Effector CD4-positive, alpha-beta T cell (primary cell): ENCODE measurements at places on chromosomes 7 and 10.
A peak's percentile ranks its signal among the peaks of the same experiment; 100 is the strongest.

- DNase-seq = no peak
These were observed 21.0 kb downstream of the GNA12 start for GRCh38 chr7:2823130-2823529.

- DNase-seq = no peak
These were observed 33.2 kb upstream of the MKRN1 start for GRCh38 chr7:140512317-140513000.

DNA sequence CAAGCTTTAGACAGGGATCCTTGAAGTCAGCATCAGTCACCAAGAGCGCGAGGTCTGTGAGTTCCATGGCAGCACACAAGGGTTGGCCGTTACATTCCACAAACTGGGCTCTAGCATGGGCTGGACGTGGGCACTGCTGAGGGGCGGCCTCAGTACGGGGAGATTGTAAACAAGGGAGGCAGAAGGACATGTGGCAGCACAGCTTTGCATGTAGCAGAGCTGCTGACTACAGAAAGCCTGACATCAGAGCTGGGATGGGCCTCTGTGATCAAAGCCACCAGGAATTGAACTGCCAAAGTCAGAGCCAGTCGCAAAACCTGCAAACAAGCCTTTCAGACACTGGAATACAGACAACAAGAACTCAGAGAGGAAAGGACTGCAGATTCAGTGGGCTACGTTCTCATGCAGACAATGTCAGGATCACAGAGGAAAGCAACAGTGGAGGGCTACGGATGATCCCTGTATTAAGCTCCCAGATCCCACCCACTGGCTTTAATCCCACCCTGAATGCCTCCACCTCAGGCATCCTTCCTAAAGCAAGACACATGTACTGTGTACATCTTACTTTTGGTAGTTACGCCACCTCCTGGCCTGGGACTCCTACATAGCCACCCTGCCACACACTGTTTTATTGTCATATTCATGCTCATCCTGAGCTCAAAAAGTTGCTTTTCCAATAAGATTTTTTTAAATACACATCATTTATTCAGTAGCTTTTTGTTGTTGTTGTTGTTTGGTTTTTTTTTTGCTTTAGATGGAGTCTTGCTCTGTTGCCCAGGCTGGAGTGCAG is 291.1 kb upstream of the IMMP2L start:
- DNase-seq = no peak

- no peak for DNase-seq
These were observed 311.2 kb upstream of the GNAI1 start for GRCh38 chr7:79823246-79823951.

DNA sequence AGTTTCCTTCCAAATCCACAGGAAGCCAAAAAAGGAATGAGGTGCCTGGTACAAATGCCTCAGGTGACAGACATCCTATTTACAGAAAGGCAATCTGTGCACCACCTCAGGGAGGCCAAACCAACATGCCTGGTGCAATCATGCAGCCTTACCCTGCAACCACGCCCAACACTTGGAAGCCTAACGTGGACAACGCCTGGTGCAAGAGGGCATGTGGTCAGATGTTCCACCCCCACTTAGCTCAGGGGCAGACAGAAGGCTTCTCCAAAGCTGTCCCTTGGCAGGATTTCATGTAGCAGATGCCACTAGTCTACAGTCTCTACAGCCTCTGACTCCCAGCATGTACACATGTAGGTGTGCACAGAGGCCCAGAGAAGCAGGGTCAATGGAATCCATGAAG is 89.5 kb downstream of the KCNMA1 start:
- DNase-seq = no peak

- no peak for DNase-seq
These were observed 92.0 kb downstream of the ZFAND4 start for GRCh38 chr10:45580371-45581215.

DNA sequence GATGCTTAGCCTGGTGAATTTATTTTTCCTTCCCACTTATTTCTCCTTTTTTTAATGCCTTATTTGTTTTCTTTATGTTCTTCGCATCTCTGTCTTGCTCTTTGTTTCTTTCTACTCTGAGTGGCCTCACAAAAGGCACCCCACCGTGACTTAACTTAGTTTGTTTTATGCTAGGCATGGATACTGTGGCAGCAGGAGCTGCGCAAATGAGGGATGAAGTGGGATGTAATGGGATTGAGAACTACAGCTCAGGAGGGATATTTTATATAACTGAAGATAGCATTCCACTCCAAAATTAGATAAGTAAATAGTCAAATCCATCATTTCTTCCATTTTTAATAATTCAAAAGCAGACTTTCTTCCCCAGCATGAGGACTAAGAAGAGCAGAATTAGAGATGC is 1.7 kb upstream of the CACNA2D1 start:
- no peak for DNase-seq

- no peak for DNase-seq
These were observed 41.9 kb downstream of the CDK1 start for GRCh38 chr10:60820093-60820754.

DNA sequence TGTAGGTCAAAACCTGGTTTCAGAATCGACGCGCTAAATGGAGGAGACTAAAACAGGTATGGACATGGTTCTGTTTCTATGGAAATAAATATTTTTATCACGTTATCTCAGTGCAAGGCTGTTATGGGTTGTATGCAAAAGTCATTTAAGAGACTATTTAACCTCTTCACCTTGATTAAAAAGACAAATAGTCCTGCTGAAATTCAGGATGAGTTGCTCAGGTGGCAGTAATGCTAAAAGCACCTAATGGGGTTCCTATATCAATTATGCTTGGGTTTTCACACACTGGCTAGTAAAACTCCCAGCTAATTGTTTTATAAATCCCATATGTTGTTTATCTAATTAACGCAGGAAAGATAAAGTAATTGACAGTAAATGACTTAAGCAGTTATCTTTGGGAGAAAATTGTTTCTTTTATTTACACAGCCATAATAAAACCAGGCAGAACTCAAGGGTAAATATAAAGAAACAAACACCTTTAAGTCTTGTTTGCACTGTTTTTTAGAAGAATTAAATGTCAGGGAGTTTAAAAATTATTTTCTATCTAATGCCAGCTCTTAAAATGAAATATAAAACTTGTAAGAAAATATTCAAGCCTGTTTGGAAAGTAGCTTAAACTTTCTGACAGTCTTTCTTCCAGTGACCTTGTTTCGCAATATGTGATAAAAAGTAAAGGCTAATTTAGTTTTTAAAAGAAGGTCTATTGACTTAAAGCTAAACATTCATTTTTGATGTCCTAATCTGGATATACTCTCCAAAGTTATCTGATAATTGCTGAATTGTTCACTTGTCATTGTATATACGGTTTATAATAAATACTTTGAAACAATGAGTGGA is 3.2 kb downstream of the HHEX start:
- no peak for DNase-seq

DNA sequence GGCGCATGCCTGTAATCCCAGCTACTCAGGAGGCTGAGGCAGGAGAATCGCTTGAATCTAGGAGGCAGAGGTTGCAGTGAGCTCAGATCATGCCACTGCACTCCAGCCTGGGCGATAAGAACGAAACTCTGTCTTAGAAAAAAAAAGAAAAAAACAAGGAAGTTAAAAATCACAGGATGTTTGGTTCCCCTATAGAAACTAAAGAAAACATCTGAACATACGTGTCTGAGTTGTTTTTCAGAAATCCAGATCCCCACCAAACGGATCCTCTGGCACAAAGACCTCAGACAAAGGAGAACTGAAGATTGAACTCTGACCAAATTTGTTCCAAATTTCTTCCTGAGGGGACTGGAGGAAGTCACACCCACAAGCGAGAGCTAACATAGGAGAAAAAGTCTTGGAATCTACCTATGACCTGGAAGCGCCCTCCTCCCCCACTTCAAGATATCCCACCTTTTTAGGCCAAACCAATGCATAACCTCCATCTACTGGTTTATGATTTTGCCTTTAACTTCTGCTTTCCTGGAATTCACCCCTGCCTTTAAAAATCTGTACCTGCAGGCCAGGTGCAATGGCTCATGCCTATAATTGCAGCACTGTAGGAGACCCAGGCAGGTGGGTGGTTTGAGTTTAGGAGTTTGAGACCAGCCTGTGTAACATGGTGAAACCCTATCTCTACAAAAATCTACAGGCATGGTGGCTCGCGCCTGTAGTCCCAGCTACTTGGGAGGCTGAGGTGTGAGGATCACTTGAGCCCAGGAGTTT is 19.7 kb upstream of the SIRT1 start:
- DNase-seq = no peak

DNA sequence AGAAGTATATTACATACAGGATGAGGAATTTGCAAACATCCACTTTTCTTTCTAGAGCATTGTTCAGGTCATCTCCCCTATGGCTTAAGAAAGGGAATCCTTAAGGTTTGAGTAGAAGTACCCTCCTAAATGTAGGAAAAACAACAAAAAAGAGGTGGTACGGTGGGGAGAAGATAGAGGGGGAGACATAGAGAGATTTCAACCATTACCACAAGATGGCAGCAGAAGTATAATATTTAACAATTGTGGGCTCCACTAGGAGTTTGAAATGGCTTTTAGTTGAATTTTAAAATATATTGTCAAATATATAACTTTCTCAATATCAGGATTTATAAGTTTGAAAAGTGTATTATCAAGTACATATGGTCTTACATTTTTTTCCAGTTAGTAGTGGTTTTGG is 72.7 kb upstream of the PRKG1 start:
- no peak for DNase-seq

- no peak for DNase-seq
These were observed 589 bp upstream of the ZFAND4 start for GRCh38 chr10:45673074-45673648.

GRCh38 chr7:121833991-121834390 is 39.0 kb upstream of the PTPRZ1 start:
- DNase-seq = no peak

DNA sequence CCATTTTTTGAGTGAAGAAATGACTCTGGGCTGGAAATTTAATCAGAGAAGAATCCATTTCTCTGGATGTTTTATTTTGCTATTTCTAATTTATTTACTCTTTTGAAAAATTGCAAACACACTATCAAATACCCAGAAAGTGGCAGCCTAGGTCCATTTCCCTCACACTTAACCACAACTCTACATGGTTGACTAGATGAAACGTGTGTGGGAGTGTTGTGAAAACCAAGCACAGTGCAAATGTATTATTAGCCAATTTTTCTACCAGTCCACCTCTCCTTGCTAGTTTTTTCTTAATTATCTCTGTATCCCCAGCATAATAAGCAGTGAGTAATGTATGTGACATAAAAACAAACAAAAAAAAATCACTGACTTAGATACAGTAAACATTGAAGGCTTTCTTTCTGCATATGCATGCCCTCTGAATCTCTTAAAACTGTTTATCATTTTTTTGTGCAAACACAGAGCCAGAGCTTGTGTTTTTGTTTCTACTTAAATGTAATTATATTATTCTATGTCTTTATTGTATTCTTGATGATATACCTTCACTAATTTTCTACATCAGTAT is 30.9 kb downstream of the SCIN start:
- DNase-seq = no peak

DNA sequence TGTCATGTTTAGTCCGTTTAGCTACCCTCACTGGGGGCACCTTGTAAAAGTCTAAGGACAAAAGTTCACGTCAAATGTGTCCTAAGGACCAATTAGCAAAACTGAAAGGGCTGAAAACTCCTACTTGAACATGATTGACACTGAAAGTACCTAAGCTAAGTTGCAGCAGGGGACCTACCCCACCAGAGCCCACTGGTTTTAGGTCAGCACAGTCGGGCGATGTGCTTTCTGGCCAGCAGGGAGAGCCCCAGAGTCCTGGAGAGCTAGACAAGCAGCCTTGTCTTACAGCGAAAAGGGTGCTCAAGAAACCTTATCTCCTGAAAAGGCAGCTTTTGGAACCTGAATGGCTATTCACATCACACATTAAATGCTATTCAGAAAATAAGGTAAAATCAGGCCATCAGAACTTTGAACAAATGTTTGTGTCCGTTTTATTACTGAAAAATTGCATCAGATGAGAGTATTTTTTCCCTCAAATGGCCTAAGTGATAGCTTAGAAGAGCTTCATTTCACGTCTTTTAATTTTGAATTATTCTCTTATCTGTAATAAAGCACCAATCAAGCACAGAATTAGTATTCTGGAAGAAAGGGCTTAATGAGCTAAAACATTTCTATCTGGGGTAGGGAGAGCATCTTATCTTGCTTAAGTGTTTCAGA is 52.2 kb upstream of the MKI67 start:
- DNase-seq = peak; percentile 11

DNA sequence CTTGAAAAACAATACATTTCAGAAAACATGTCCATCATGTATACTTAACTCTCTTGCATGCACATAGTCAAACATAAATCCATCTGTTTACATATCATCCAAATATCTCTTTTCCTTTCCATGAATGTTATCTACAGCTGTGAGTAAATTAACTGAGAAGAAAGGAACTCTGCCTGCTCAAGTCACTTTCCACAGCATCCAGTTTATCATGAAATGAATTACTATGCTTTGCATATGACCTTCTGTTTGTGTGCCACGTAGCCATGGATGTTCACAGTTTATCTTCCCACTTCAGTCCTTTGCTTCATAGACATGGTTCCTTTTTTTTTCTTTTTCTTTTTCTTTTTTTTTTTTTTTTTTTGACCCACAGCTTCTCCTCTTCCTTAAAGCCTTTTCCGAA is 39.6 kb downstream of the BZW2 start:
- DNase-seq = no peak
